AG09319 (cell line): ENCODE measurements at places on chromosomes 6 and 20.

- DNase-seq, result no peak
Measured at GRCh38 chr6:106439459-106439858, 78.9 kb downstream of the CRYBG1 start.

GRCh38 chr6:44739181-44739580, 351.7 kb downstream of the CDC5L start:
- DNase-seq, result no peak

- DNase-seq, result no peak
Measured at GRCh38 chr6:165632194-165632593, 30.8 kb downstream of the PDE10A start.

- DNase-seq, result peak; percentile 60
Measured at GRCh38 chr6:30130887-30131862, 4.8 kb upstream of the TRIM40 start.

GRCh38 chr20:42775866-42776265, 413.8 kb downstream of the PTPRT start:
- DNase-seq, result no peak
